ENCODE measurements at places on chromosomes 1 and 21.
A peak's percentile ranks its signal among the peaks of the same experiment; 100 is the strongest.

DNA sequence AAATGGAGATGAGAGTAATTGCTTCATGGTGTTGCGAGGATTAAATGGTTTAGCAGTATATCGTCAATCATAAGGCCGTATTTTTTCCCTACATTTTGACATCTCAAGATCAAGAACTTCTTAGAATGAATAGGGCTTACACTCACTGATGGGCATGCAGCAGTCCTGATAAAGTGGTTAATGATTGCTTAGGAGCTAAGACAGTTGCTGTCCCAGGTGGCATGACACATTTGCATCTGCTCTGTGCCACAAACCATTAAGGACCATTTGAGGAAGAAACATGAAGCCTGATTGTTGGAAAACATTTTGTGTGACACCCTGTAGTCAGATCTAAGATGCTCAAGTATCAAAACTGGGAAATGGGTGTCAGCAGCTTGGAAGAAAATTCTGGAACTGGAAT lies 81.0 kb upstream of the SGIP1 start:
- DNase-seq = no peak

GRCh38 chr1:23613191-23614031 lies 54.1 kb upstream of the ID3 start:
- peak; percentile 70 for DNase-seq

DNA sequence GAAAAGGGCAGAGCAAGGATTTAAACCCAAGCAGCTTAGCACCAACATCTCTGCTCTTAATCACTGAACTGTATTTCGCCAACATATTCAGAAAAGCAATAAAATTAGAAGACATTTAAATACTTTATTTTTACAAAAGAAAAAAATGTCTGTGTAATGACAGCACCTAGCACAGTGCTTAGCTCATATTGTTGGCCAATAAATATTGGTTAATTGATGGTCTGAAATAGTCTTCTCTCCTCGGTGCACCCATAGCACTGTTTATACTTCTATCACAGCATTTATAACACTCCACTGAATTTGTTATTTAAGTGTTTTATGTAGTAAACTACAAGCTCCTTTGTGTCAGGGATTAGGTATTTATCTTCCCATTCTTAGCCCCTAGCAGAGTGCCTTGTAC lies 70.9 kb upstream of the PLPPR4 start:
- DNase-seq = no peak

- DNase-seq = no peak
These were observed 2.4 kb upstream of the CEP350 start for GRCh38 chr1:179952186-179952585.

DNA sequence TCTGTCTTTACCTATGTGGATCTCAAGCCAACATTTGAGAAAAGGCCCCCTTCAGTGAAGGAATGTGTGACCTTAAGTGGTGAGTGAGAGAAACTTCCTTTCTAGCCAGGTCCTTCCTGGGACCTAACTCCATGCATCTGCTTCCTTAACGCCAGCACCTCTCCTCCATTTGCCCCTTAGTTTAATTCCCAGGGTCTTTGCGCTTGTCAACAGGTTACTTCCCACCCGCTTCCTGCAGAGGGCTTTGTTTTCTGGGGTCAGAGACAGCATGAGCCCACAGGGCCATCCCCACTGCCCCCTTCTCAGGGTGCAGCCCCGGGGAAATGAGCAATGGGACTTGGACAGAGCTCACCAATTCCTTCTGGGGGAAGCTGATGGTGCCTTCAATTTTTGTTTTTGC lies 54.8 kb downstream of the EVA1C start:
- no peak for DNase-seq

Data from naive thymus-derived CD4-positive, alpha-beta T cell (primary cell).